Activated T-helper 2 cell treated with anti-CD3 and anti-CD28 coated beads, Interferon-gamma antibody, Interleukin-2, Interleukin-4, amounts not matched to agents 10 μg/mL and 5 μg/mL and 100 μg/mL, durations not matched to agents 14 hours and 24 hours and 36 hours (primary cell): ENCODE measurements at places on chromosomes 6 and 20. TPM values are rescaled to one million over a fixed set of nuclear protein-coding genes. Genes with fewer than 3 reads are reported as not detected.

DNA sequence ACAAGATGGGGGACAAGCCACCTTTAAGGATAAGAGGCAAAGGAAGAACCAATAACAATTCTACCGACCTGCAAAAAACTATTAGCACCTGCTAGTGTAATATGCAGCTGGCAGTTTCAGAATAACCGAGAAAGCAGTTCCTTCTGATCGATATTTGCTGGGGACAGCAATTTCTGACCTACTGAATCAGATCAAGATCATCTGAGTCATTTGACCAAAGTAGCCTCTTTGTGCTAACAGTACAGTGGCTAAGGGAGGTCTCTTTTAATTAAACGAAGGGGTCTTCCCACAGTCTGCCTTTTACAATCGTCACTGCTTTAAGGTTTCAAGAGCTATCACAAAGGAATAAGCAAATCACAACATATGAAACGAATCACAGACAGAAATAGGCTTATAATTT, 318.9 kb downstream of the BTBD9 start:
- DNase-seq, result no peak

GRCh38 chr6:46730921-46731461, 4.2 kb downstream of the PLA2G7 start:
- DNase-seq, result no peak

DNA sequence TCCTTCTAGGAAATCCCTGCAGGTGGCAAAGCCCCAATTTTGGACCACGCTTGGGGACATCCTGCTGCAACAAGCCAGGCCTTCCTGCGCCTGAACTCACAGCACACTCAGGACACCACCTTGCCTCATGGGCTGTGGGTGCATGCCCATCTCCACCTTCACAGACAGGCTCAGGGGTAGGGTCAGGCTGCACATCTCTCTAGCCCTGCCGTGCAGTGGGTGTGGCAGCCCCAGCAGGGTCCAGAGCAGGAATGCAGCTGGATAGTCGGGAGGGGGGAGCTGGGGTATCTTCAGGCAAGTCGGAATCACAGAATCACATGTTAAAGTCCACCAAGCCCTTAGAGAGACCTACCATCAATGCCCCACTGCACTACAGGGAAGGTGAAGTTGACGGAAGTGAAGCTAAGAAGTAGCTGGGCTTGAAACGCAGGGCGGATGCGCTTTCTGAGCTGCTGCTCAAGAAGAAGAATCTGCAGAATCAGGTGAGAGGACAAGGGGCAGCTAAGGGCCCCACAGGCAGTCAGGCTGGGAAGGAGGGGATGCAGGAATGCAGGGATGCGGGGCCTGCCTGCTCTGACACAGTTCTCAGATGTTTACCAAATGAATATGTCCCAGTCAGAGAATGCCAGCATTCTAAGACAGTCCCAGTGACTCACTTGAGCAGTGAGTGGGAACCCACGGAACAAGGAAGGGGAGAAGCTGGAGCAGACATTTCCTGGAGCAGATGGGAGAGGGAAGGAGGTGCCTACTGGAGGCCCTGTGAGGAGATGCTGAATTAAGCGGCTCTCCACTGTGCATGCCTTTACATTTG, 11.3 kb downstream of the SERPINB6 start:
- DNase-seq, result no peak

DNA sequence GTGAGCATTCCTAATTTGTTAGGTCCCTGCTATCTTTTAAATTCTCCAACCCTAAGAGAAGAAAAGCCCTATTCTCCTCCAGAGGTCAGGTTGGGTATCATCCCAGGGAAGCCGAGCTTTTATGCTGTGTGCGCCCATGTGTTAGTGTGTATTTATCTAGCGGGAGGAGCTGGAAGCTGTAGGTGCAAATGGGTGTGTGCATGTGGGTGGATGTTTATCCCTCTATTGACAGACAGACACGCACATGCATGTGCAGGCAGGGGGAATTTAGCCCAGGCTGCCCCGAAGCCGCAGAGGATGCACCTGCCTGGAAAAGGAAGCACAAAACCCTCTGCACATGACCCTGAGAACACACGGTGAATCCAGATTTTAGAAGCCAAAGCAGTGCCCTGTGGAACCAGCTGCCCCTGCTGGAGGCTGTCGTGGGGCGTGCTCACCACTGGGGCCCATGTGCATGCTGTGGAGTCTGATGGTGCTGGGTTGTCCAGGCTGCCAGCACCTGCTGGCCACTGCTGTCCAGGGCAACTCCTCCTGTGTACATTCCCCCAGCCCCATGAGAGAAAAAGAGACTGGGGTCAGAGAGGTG, 397.5 kb downstream of the TAF4 start:
- DNase-seq, result no peak

DNA sequence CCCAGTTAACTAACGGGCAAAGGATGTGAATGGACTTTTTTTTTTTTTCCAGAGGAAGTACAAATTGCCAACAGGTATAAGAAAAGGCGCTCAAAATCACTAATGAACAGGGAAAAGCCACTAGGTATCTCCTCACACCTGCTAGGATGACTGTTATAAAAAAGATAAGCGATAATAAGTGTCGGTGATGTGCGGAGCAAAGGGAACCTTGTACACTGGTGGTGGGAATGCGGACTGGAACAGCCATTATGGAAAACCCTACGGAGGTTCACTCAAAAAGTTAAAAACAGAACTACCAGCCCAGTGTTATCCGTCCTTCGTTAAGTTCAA, 787 bp upstream of the RAB32 start:
- no peak for DNase-seq

GRCh38 chr20:63023936-63024571, 17.3 kb upstream of the BHLHE23 start:
- DNase-seq, result no peak

- DNase-seq, result no peak
Observed at GRCh38 chr6:2529211-2529719, 221.5 kb downstream of the MYLK4 start.

Gene LY6G6D
- not detected in 2 replicates for total RNA-seq

Gene SCRT2
- not detected in 2 replicates for total RNA-seq
